ENCODE measurements at places on chromosomes 11 and 22.

DNA sequence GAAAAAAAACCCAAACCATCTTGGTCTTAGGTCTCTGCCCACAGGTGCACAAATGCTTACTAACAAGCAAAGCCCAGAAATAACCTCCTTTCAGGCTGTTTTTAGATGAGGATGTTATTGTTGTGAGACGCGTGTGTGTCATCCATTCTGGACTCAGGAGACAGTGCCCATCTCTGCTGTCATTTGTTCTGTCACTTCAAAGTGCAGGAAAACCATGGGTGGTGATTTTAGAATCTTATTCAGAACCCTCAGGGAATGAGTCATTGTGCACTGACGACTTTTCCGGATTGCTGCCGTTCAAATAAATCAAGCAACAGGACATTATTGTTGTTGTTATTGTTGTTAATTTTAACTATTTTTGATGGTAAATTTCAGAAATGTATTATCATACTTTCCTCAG is 110.3 kb downstream of the LRRC32 start:
- DNase-seq = no peak

DNA sequence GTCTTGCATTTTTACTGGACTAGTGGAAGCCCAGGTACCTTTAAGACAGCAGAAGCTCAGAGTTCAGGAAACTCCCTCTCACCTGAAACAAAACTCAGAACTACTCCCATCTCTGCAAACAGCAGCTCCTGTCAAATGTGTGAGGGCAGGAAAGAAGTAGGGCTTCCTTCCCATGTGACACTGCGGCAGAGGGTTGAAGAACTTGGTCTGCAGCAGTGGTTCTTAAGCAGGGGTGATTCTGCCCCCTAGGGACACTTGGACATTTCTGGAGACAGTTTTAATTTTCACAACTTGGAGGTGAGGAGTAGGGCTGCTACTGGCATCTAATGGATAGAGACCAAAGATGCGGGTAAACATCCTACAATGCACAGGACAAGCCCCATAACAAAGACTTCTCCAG is 63.4 kb downstream of the RCN1 start:
- no peak for DNase-seq

DNA sequence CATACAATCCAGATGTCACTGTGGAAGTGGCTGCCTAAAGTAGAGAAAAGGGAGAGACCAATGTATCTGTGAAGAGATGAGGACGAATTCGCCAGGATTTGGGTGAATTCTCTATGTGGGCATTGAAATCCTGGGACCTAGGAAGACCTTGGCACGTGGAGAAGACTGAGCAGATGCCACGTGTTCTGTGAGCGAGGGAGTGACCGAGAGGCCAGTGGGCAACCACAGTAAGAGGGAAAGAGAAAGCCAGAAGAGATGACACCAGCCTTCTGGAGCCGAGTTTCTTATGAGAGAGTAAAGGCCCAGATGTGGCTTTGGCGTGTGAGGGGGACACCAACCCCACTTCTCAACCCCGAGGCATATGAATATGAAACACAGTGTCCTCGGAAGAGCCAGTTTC is 228.1 kb downstream of the BUD13 start:
- no peak for DNase-seq

- no peak for DNase-seq
Observed at GRCh38 chr11:2572491-2573239, 127.1 kb downstream of the KCNQ1OT1 start.

DNA sequence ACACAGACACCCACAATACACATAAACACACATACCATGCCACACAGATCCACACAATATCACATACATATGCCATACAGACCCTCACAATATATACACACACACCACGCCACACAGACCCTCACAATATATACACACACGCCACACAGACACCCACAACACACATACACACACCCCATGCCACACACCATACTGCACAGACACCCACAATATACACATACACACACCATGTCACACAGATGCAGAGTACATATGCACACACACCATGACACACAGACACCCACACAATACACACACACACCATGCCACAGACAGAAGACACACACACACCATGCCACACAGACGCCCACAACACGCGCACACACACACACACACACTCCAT is 43.6 kb downstream of the SHISAL1 start:
- no peak for DNase-seq

DNA sequence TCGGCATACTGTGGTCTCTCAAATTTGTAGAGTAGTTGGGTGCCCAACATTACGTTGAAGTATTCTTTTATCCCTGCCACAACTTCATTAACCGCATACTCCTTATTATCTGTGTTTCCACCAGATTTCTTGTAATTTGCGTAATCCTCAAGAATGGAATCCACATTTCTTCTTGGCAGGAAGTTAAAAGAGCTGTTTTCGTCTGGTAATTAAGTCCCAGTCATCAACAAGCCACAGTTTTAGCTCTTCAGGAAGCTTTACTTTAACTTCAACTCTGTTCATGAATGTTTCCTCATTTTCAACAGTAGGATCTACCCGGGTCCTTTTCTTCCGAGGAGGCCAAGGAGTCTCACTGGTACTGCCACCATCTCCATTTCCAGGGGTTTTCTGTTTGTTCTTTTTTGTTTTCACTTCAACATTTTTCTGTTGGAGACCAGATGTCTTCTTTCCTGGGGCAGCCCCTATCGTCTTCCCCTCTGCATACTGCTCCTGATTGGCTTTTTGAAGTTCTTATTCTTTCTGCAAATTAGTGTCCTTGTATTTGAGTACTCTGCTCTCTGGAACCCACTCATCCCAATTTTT is 30.3 kb downstream of the PDE3B start:
- no peak for DNase-seq

DNA sequence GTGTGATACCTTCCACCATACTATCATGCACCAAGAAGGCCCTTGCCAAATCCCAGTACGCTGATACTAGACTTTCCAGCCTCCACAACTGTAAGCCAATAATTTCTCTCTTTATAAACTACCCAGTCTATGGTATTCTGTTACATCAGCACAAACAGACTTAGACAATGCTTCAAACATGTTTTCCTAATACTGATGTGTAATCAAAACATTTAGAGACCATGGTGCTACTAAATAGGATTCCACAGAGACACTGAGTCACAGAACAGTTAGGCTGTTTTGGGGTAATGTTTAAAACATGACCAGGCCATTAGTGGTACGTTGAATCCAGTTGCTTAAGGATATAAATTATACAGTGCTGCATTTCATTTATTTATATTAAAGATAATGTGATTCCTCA is 103.7 kb downstream of the PICALM start:
- DNase-seq = no peak

- DNase-seq = no peak
Observed at GRCh38 chr11:85903406-85903805, 48.2 kb downstream of the CCDC83 start.

GRCh38 chr11:13140028-13140870 is 131.1 kb downstream of the RASSF10 start:
- no peak for DNase-seq

DNA sequence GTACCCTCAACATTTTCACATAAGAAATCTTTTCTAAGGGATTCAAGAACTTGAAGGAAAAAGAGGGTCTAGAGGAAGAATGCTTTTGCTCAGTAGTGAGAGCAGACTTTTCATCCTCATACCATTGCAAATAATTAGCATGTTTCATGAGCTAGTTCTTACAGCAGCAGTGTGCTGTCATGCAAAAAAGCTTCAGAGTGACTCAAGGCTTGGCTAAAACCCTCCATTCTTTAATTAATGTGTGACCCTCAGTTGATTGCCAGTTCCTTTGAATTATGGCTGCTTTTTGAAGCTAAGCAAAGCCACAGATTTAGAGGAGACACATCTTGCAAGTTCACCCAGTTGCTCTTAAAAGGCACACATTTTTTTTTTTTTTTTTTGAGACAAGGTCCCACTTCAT is 36.6 kb upstream of the PCF11 start:
- DNase-seq = no peak

- peak; percentile 66 for DNase-seq
Observed at GRCh38 chr11:125433454-125434121, 62.5 kb downstream of the FEZ1 start.

GRCh38 chr11:9020916-9021315 is 17.1 kb upstream of the NRIP3 start:
- no peak for DNase-seq

DNA sequence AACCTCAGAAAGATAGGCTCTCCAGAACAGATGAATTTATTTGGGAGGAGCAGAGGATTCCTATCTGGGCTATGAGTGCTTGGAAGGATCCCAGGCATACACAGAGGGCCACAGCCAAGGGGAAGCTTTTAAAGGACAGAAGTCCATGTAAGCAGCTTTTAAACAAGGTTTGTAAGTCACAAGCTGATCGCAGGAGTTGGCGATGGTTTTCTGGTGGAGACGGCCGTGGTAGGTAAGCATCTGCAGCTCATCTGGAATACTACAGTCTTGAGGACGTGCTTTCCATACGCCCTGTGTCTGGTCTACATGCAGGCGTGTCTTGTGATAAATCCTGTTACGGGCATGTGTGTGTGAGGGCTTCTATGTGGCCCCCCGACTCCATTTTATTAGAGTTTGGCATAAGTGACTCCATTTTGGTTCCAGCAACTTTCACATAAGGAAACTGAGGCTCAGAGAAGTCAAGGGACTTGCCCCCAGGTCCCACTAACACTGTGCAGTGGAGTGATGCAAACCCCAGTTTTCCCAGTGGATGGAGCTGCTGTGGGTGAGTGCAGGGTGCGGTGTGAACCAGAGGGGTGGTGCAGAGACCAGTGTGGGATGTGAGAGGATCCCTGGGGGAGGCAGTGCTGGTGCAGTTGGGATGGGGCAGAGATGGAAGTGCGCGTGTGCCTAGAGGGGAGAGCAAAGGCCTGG is 11.8 kb upstream of the ACY3 start:
- no peak for DNase-seq

DNA sequence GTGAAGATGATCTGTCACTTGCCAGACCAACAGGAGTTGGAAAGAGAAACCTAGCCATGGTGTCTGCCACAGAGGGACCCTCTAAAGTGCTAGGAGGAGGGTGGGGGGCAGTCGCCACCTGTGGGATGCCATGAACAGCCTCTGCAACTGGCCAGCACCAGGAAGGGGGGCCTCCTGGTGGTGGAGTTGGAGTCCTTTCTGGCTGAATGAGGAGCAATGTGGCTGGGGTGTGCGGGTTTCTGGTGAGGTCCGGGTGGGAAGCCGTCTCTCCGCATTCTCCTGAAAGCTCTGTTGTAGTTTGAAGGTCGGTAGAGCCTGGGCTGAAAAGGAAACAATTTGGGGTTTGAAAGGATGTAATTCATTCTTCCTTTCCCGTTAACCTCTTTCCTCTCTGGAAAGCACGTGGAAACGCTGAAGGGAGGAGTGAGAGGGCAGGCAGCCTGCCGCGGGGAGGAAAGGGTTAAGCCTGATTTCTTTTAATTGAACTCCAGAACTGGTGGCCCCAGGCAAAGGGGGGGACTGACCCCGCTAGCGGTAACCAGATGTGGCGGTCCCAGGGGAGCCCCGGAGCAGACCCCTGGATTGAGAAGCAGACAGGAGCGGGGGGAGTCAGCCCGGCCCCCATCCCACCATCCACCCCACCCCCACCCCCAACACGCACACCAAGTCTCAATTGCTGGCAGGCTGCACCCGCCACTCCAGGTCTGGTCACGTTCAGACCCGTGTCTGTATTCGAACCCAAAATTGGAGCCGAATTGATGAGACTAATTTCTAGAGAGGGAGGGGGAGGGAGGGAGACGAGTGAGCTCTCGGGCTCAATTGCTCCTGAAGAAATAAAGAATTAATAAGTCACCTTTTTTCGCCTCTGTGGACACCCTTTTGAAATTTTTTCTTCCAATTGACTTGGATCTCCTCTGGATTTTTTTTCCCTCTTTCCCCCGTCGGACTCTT is 1.8 kb upstream of the FLI1 start:
- no peak for DNase-seq

DNA sequence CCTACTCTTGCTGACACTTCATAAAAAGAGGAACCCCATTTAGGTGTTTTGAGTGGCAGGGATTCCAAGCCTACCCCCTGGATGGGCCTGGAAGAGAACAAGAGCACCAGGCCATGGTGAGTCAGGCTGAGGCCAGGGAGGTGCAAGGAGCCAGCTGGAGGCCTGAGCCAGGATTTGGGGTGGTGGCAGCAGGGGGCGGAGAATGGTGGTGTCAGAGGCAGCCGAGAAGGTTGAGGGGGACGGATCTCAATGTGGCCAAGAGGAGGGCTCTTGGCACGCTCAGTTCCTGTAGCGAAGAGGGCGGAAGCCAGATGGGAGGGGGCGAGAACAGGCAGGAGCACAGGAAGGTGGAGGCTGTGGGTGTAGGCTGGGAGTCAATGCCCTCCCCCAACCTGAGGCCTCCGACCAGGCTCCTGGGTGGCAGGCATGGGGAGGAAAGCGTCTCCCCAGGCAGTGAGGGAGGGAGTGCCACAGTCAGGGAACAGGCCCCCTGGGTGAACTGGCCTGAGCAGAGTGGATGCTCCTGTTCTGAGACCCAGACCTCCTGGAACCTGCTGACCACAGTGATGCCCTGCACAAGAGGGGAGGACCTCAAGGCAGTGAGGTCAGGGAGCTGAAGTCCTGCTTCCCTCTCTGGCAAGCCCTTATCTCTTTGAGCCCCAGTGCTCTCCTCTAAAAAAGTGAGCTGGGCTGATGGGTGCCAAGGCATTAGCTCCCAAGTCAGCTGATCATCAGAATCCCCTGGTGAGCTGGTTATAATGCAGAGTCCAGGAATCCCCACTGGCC is 13.9 kb downstream of the RTN4RL2 start:
- DNase-seq = peak; percentile 40

DNA sequence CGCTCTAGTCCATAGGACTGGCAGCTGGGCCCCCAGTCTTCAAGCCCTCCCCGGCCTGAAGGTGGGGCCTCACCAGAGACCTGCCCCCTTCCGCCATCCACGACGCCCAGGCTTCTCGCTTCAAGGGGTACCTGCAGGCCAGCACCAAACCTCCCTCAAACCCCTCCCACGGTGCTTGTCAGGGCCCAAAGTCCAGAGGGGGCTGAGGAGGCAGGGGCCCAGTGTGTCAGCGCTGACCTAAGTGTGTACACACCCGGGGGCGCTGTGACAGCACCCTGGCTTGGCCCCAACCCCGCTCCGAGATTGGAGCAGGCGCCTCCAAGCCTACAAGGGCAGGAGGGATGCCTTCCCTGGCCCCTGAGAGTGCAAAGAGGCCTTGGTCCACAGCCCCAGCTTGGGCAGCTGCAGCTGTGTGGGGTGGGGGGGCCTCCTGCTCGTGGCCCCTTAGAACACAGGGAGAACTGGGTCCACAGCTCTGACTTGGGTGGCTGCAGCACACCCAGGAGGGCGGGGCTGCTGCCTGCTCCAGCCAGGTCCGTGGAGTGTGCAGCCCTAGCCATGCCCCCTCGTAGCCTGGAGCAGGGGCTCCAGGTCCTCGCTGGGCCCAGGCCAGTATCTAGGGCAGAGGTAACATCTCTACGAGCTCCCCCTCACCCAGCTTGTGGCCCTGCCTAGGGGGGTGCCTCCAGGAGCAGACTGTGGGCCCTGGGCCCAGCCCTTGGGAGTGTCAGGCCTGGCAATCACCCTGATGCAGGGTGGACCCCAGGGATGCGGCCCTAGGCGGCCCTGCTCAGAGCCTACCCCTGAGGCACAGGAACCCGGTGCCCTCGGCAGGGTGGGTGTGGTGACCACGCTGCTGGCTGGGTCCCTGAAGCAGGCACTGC is 4.9 kb downstream of the SBF2 start:
- DNase-seq = no peak

Measured in muscle of leg (tissue), 16 donors.